ENCODE measurements at places on chromosomes 1 and 21.

DNA sequence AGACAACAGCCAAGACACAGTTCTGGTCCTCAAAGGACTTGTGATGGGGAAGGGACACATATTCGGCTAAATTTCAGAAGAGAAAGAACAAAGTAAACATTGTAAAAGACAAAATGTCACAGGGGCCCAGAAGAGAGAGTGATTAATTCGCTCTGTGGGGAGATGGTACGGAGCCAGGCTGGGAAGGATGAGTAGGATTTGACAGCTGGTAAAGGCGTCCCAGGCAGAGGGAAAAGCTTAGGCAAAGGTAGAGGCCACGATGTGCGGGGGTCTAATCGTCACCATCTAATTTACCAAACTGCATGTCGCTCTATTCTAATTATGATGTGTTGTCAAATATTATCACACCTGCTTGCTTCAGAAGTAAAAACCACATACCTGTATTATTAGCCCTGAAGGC is 17.3 kb upstream of the EFNA1 start:
- DNase-seq: no peak

GRCh38 chr1:118459871-118460270 is 274.8 kb upstream of the SPAG17 start:
- no peak for DNase-seq

DNA sequence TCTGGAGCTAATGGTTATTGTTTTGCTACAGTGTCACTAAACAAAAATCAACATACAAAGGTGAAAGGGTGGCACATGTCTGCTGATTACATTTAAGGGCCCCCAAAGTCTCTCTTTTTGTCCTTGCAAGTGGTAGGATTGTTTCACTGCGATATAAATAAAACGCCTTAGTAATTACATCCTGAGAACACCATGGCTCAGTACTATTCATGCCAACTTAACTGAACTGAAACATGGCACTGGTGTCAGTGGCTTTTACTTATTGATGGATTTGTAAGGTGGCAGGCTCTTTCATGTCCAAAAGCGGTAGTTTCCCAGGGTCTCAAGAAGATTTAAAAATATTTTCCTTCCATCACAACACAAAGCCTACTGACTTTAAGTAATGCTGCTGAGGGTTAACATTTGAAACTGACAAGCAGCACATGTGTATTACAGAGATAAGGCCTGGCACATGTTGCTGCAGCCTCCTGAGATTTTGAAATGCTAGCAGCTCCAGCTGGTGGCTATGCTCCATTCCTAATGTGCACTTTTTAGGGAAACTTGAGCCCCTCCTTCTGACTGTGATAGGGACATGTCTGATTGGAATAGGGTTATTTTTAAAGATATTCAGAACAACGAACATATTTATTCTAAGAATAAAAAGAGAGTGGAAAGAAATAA is 86.8 kb downstream of the ATP1B1 start:
- no peak for DNase-seq

DNA sequence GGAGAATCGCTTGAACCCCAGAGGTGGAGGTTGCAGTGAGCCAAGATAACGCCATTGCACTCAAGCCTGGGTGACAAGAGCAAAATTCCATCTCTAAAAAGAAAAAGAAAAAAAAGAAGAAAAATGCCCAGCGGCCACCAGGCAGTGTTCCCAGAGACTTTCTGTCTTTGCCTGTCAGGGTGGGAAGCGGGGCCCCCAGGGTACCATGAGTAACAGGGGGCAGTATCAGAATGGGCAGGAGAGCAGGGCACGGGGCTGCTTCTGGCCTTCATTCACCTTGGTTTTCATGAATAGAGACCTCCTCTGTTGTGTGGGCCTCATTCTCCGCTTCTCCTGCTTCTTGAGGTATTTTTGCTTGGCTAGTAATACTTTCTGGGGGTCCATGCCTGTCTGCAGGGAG is 20.4 kb downstream of the SLC26A9 start:
- DNase-seq: no peak

GRCh38 chr1:74395571-74395970 is 116.8 kb downstream of the LRRC53 start:
- no peak for DNase-seq

DNA sequence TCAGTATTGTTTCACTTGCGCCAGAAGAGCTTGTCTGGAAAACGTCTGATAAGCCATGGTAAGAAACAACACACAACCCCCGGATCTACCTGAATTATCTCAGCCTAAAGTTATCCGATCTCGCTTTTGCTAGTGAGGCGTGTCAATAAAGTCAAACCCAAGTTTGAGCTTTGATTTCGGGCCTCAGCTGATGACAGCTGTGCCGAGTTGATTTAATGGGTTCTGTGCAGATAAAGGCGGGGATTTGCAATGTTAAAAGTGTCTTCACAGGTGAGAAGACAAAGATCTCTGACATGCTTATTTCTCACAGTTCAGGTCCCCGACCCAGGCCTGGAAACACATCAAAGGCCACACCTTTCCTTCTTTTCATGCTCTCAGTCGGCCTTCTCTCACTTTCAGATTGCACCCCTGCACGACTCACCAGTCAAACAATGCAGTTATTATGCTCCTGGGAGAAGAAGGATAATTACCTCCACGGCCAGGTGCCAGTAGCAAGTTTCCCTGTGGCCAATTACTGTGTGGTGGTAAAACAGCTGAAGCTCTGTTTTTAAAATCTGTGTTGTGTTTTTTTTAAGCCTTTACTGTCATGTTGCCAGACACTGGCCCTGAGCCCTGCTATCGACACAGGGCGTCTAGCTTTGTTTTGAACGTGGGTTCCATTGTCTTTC is 245.3 kb upstream of the RUNX1 start:
- DNase-seq: no peak

DNA sequence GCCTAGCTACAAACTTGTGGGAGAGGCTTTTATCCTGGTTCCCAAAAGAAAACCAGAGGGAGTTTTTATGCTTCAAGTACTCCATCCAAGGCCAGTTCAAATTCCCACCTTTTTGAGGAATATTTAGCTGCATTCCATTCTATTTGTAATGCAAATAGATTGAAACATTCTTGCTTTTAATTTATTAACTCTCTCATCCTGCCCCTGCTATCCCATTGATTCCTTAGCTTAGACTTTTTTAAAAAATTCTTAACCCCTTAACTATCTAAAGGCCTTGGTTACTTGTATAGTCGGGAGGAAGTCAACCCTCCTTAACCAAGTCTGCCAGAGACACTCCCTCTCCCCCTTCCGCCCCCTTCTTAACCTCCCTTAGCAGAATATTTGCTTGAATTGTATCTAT is 2.5 kb upstream of the MOV10 start:
- DNase-seq: no peak

DNA sequence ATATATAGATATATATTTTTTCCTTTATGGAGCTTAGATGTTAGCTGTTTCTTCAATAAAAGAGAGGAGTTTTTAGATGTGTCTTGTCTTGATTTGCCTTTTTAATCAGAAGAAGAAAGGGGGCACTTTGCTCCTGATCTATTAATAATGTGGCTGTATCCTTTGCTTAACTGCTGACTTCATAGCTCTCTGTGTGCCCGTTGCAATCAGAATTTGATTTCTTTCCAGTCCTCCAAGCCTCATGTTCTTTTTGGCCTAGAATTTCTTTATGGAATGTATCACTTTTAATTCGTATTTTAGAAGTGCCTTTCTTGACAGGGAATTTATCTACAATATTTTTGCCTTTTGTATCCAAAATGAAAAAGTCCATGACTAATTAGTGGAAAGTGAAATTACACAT is 85.3 kb downstream of the C1orf21 start:
- DNase-seq: no peak

GRCh38 chr1:247468481-247469140 is 10.7 kb upstream of the OR2B11 start:
- no peak for DNase-seq

DNA sequence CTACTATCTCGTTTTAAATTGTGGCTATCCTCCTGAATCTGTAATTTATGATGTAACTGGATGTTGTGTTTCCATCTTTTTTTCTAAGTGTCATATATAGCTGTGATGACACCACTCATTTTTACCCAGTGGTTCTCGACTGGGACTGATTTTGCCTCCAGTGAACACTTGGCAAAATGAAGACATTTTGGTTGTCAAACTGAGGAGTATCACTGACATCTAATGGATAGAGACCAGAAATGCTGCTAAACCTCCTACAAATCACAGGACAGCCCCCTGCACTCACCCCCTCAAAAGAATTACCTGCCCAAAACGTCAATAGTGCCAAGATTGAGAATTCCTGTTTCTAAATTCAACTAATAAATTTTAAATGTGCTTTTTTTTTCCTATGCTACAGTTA is 1.9 kb downstream of the TRMT13 start:
- DNase-seq: no peak

DNA sequence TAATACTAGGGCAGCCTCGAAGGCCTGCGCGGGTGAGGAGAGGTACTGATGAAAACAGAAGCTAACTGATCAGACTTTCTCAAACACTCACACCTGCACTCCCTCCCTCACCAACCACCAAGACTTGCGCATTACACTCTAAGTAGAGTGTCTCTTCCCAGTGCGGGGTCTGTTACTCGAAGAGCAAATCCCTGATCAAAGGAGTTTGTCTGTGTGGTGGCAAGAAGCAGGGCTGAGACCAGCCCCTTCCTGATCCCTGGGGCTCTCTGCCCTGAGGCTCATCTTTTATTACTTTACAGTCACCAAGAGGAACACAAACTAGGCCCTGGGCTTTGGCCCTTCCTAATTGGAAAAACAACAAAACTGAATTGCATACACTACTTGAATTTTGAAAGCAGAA is 19.5 kb upstream of the TSNAX start:
- no peak for DNase-seq

GRCh38 chr21:37724201-37724600 is 192.1 kb downstream of the KCNJ6 start:
- DNase-seq: no peak

GRCh38 chr1:176539018-176539417 is 76.0 kb downstream of the PAPPA2 start:
- no peak for DNase-seq

DNA sequence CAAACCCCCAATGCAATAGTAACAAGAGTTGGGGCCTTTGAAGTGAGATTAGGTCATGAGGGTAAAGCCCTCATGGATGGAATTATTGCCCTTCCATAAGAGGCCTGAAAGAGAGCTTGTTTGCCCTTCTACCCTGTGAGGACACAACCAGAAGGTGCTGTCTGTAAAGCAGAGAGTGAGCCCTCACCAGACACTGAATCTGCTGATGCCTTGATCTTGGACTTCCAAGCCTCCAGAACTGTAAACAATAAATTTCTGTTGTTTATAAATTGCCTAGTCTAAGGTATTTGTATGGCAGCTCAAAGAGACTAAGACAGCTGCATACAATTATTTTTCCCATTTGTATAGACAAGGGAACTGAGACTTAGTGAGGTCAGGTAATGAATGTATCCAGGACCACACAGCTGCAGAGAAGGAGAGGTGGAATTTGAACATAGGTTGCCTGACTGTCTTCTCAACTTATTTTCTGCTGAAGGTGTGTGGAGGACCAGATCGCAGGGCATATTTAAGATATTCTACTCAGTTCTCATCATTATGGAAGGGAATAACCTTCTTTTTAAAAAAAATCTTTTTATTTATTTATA is 18.7 kb downstream of the IL23R start:
- no peak for DNase-seq

GRCh38 chr1:25724966-25725365 is 75.0 kb upstream of the SELENON start:
- no peak for DNase-seq

DNA sequence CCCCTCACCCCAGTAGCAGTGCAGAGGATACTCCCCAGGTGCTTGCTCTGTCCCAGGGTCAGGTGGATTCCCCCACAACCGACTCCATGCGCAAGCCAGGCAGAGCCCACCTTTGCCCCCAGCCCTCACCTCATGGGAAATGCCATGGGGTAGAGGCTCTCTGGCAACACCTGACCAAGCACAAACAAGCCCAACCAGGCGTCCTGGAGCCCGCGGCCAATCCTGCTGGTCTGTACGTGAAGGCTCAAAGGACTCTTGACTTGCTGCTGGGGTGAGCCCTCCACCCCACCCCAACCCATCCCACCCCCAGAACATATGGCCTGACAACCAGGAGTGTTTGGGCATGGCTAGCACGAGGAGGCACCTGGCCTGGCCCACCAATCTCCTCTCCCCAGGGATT is 1.8 kb downstream of the ADGRB2 start:
- DNase-seq: no peak

GRCh38 chr1:154999571-155000410 is 2.8 kb upstream of the ZBTB7B start:
- peak; percentile 43 for DNase-seq

GRCh38 chr1:200861937-200862647 is 10.7 kb upstream of the GPR25 start:
- peak; percentile 39 for DNase-seq

DNA sequence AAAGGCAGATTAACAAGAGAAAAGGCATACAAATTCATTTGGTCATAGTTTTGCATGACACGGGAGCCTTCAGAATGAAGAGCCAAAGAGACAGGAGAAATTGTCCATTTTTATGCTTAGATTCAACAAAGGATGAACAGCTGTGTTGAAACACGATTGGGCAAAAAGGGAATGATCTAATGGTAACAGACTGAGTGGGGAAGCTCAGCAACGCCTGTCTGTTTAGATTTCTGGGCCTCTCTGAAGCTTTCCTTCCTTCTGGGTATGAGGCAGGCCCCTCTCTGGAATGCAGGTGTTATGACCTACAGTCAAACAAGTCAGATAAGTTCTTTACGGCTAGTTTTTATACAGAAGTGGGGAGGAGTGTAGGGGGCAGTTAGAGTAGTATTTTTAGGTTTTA is 154.6 kb downstream of the RGS7 start:
- DNase-seq: no peak

- DNase-seq: no peak
These were observed 104.5 kb upstream of the LMO4 start for GRCh38 chr1:87224201-87224600.

DNA sequence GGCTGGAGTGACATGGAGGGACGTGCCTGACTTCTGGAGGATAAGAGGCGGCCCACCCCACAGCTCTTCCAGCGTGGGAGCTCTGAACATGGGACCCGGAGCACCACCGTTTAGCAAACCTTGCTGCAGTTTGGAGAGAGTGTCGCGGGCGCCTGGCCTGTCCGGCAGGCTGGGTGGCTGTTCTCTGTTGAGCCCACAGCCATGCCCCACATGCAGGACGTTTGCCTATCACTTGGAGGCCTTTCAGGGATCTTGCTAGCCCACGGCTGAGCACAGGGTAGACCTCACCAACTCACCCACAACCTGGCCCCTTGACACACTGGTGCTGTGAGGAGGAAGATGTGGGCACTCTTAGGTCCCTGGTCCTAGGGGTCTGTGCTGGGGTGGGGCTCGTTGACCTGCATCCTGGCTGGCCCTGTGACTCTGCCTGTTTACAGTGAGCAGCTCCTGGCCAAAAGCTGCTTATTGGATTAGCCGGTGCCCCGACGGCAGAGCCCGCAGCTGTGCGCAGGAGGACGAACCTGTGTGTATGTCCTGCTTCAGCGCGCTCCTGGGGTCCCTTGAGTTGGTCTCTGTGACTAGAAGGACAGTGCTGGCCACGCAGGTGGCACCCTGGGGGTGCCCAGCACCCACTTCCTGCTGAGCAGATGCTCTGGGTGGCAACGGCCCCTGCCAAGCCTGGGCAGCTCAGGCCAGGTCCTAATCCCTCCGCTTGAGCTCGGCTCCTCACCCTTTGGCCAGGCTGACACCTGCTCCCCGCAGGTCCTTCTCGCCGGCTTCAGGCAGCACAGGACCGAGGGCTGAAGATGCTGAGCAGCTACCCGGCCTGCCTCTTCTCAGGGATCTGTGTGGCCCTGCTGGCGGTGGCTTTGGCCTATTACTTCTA is 72.4 kb upstream of the TRAPPC10 start:
- no peak for DNase-seq

Data from CD4-positive, alpha-beta T cell treated with Interleukin-2 at 100 ng/mL for 4 hours (primary cell).